ENCODE measurements at places on chromosomes 11 and 22.

GRCh38 chr11:45592636-45593035 is 72.8 kb downstream of the CHST1 start:
- no peak for DNase-seq

DNA sequence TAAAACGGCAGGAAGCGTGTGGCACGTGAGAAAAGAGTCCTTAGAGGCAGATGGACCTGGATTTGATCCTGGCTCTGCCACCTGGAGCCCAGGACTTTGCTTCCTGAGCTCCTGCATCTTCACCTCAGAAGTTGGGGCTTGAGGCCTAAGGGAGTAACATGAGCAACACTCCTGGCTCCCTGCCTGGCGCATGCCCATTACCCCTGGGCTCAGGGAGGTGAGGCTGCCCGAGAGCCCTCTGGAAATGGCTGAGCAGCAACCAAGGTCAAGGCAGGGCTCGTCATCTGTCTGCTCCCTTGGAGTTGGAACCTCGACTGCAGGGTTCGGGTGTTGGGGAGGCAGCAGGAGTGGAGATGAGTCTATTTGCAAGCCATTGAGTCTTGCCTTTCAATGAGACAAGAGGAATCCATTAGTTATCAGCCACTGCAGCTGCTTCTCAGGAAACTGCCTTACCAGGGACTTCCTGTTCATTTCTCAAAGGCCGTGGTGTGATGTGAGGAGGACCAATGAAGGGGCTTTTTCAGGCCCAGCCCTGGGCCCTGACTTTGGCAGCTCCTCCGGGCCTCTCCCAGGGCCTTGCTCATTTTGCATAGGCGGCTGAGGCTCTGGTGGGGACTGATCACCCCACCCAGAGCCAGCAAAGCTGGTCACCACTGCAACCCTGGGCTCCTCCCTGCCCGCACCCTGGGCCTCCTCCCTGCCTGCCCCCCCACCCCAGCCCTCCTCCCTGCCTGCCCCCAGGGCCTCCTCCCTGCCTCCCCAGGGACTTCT is 6.4 kb downstream of the FADS2 start:
- peak; percentile 58 for DNase-seq

DNA sequence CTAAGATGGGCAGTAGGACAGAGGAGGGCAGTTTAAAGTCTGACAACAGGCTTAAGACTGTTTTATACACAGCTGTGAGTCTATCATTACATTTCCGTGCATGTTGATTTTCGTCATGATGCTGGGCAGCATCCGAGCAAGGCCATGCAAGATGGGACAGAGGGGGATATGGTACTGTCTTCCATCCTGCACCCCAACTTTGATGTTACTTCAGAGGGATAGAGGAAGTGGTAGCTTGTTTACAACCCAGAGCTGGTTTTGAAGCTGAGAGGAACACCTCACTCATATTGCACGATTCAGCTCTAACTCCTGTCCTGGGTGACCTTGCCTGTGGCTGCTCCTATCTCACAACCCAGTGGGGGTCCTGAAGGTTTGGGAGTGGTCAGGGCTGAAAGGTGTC is 3.0 kb upstream of the SORL1 start:
- DNase-seq, result no peak

DNA sequence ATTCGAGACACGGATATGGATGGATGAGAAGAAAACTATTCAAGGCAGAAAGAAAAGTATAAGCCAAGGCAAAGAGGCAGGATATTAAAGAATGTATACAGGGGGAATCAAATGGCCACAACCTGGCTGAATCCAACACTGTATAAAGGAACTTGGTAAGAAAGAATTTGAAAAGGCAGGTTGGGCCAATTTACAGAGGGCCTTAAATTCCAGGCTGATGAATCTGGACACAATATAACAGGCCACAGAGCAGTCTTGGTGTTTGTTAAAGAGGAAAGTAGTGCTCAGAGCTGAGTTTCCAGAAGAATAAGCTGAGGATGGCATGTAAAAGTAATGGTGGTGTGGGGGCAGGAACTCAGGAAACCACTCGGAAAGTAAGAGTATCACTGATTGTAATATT is 72.3 kb upstream of the POU2AF2 start:
- DNase-seq, result peak; percentile 29

- DNase-seq, result no peak
Observed at GRCh38 chr11:70158757-70159389, 44.2 kb upstream of the FADD start.

All from AG10803 (cell line).